EH (cell line): ENCODE measurements at places on chromosomes 12 and 14.

DNA sequence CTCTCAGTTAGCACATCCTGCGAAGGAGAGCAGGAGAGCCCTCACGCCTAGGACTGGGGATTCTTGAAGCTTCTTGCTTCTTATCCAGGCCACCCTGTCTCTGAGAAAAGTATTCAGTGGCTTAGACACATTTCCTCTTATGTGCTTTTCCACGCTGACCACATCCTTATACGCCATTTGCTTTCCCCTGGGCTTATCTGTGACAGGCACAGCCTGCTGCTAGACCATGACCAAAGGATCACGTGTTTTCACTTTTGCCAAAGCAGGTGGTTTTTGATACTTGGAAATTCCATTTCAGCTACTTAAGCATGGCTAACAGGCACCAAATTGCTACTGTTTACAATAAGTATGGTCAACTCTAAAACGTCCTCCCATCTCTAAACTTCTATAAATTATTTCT is 587.4 kb downstream of the AACS start:
- no peak for DNase-seq

- no peak for DNase-seq
Measured at GRCh38 chr14:20757965-20758364, 10.2 kb upstream of the EDDM3B start.

DNA sequence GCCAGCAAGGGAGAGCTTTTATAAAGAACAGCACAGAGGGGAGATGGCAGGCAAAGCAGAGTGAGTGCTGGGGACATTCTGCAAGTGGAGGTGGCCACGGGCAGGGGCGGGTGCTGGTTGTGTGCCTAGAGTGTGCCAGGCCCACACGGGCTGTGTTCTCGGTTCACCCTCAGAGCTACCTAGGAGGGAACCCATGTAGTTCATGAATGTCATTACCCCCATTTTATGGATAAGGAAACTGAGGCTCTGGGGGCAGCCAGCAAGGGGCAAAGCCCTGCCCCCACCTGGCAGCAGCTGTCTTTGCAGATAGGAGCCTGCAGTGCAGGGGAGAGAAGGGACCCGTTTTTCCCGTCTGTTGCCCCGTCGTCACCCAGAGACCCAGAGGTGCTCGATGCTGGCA is 85.2 kb upstream of the NCOR2 start:
- DNase-seq, result no peak

DNA sequence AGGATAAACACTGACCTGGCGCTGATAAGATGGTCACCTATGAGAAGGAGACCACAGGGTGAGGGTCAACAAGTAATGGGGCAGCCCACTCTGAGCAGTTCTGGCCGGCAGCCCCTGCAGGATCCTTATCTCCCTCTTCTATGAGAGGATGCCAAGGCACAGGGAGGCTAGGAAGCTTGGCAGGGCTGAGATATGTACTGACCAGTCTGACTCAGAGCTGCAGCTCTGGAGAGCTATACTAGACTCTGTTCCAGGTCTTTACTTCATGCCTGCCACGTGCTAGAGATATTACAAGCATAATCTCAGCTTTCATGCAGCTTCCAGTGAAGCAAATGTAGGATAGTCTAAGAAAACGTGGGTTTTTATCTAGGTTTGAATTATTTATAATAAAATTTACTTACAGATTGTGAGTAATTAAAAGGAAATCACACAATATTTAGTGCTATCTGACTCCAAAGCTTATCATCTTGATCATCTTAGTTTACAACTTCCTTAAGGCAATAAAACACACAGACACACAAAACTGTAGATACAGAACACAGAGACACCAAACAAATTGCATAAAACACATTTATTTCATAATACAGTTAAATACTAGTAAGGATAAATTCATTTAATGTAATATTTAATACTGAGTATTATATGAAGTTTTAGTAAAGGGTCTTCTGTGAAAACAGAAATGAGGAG is 32.3 kb downstream of the GIT2 start:
- DNase-seq, result peak; percentile 82

GRCh38 chr12:123444092-123445026 is 7.9 kb upstream of the RILPL2 start:
- DNase-seq, result peak; percentile 69

DNA sequence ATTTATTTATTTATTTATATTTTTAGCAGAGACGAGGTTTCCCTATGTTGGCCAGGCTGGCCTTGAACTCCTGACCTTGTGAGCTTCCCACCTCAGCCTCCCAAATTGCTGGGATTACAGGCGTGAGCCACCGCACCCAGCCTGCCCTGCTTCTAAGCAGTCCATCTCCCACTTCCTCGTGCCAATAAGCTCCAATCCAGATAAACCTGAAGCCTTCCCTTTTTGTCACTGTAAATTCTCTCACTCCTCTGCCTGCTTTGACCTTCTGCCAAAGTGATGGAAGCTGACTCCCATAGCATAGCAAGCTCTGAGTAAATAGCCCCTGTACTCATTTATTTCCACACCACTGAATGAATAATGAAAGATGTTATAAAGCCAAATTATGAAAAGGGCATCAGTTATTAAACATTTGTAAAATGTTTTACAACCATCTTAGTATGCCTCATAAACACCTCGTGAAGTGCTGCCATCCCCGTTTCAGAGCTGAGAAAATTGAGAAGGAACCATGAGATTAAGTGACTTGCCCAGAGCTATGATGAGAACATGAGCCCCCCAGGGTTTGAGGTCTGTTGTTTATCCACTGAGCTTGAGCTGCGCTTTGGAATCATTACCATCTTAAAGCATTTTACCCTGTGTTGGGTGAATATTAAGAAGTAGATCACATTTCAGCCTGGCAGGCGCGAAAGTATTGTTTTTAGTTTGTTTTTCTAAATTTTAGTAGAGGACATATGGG is 30.4 kb downstream of the MANSC1 start:
- DNase-seq, result peak; percentile 47

- no peak for DNase-seq
Measured at GRCh38 chr12:124175704-124176103, 119.2 kb upstream of the RFLNA start.

DNA sequence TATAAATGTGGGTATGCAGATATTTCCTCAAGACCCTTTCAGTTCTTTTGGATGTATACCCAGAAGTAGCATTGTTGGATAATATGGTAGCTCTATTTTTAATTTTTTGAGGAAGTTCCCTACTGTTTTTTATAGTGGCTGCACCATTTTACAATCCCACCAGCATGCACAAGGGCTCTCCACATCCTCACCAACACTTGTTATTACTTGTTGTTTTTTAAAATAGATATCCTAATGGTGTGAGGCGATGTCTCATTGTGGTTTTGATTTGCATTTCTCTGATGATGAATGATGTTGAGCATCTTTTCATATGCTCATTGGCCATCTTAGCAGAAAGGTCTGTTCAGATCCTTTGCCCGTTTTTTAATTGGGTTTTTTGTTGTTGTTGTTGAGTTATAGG is 47.1 kb downstream of the DIP2B start:
- DNase-seq, result no peak

DNA sequence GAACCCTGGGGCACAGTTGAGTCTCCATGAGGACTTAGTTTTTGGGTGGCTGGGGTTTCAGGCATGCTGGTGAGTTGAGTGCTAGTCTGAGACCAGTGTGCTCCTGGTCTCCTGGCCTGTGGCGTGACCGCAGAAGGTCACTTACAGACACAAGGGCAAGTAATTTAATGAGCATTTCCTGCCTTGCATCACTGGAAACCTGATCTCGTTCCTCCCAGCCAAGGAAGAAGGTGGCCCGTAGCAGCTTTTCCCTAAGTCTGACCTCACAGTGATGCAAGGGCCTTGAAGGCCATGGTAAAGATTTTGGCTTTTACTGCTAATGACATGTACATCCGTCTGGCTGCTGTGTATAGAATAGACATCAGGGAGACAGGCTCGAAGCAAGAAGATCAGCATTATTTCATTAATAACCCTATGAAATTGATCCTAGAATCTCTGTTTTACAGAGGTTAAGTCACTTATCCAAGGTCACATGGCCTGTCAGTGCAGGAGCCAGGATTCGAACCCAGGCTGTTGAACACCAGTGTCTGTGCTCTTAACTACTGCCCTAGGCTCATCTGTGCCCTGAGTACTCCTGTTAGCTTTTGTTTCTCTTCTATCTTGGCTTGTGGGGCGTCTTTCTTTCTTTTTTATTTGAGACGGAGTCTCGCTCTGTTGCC is 4.6 kb downstream of the TMEM120B start:
- DNase-seq, result peak; percentile 97

DNA sequence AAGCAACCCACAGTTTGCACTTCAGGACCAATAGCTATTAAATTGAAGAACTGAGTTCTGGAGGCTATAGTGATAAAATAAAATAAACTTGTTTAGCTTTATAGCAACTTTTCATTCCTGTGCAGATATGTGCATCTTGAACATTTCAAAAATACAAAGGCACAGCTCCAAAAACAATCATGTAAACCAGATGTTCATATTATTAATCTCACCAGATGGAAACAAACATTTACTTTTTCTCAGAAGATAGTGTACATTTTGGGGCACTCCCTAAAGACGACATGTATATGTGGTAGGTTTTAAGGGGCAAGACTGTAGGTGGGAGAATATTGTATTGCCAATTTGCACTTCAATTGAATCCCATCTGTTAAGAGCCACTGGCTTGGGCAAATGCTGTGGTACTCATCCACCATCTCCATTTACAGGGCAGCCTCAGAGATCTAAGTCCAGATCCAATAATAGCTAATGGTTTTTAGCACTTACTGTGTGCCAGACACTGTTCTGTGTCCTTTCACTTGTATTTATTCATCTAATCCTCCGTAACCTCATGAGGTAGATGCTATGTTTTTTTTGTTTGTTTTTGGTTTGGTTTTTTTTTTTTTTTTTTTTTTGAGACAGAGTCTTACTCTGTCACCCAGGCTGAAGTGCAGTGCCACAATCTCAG is 49.1 kb downstream of the PTGER2 start:
- DNase-seq, result no peak

DNA sequence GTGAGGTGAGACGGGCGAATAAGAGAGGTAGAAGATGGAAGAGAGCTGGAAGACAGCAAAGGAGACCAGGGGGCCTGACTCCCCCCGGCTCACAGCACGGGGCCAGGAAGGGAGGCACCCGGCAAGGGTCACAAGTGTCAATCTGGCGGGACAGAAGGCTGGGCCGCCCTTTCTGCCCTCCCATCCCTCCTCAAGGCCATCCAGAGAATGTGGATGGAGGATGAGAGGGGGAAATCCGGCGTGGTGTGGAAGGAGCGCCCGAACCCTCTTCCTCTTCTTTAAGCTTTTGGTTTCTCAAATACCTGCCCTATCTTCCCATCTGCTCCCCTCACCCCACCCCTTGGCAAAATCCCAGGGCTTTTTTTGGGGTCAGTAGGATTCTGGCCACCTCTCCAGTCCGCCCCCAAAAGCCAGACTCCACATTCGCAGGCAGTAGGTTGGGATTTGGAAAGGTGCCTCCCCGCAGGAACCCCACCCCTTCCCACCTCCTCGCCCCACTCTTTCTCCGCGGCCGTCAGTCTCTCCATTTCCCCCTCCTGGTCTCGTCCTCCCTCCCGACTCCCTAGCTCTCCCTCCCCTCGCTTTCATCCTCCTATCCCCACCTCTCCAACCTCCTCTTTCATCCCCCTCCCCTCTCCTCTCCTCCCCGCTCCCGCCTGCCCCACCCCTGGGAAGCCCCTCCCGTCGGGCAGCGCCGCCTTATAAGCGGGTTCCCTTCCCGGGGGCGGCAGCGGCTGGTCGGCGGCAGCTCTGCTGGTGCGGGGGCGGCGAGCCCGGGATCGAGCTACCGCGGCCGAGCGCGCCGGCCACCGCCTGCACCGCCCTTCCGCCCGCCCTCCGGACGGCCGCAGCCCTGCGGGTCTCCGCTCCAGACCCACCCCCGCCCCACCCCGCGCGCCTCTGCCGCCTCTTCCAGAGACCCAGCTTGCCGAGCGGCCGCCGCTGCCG is at the start of gene PTMS:
Gene PTMS, plus strand, starts transcription at position 730 of the 948 bp plus-strand sequence. CDS start 343 bp downstream, outside the sequence.
- peak; percentile 97 for DNase-seq

DNA sequence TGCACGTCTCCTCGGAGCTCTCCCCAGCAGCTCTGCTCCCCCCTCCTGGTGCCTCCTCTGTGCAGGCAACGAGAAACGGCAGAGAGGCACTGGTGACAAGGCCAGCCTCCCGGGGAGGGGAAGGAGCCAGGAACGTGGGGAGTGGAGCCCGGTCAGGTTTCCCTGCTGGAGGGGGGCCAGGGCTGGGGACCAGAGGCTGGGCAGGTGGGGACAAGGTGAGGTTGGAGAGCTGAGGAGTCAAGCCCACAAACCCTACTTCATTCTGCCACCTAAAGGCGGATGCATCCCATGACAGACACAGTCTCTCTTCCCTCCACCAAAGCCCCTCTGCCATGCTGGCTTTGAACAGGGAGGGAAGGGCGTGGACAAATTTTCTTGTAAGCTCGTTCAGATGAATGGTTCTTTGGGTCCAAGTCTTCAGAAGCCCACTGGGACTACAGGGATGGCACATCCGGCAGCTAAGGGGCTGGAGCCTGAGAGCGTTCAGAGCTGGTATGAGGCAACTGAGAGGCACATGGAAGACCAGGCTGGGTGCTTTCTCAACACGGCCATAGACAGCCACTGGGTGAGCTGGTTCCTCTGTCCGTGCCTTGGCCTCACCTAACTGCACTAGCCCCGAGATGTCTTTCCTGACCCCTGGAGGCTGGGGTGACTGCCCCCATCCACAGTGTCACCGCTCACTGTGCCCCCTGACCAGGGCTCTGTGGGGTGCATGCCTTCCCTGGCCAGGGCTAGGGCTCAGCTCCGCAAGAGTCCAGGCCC is 105.9 kb downstream of the RBM19 start:
- no peak for DNase-seq

- DNase-seq, result peak; percentile 5
Measured at GRCh38 chr12:21384261-21384660, 11.6 kb downstream of the IAPP start.

DNA sequence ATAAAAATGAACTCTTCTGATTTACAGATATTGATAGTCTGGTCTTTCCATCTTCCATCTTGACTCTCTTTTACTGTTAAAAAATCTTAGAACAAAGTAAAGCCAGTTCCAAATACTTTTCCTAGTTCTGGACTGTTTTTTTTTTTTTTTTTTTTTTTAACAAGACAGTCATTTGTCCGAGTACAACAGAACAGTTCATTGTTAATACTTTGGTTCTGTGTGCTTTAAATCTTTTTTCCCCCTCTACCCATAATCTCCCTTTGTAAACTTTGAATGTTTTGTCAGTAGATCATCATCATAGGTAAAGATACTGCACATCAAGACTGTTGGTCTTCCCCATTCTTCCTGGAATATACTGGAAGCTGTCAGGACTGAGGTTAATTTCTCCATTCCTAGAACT is 38.0 kb downstream of the ADIPOR2 start:
- no peak for DNase-seq
